ENCODE measurements at places on chromosomes 3 and 15.

DNA sequence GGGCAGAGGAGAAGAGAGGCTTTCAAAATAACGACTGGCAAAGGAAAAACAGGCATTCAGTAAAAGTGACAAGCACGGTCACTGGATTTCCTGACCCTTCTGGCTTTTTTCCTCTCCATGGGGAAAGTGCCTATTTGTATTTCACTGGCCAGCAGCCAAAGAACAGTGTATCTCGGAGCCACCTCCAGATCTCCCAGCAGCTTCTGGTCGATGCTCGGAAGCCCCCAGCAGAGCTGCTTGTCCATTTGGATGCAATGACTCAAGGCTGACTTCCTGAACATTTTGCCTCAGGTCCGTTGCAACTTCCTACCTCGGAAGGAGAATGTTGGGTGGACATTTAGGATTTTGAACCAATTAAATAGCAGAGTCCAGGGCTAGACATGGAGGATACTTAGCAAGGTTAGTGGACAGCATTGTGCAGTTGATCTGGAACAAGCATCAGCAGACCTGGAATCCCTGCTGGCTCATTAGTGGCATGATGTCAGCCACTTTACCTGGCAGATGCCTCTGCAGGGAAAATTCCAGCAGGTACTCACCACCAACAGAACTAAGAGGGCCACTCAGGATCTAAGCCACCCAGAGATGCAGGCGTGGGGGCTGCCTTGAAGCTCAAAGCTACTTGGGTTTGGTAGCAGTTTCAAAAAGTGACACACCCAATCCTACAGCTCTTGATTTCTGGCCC lies 1.1 kb downstream of the FAM107A start:
- DNase-seq, result no peak

DNA sequence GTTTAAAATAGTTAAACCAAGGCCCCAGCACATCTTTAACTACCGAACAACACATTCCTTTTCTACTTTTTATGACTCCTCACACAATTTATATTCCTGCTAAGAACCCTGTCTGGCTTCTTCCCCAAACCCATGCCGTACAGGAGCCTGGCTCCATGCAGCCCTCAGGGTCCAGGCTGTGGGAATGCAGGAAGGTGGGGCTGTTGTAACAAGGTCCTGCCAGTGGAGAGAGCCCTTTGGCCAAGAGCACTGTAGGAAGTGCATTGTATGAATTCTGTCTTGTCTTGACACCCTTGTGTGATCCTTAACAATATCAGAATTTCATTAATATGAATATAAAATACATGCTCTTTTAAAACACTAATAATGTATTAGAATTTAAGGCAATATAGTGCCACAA lies 563.8 kb downstream of the TBL1XR1 start:
- DNase-seq, result no peak

GRCh38 chr3:65174713-65175112 lies 486.9 kb upstream of the ADAMTS9 start:
- DNase-seq, result no peak

- DNase-seq, result no peak
Measured at GRCh38 chr3:196638861-196639482, 522 bp upstream of the NRROS start.
